ENCODE measurements at places on chromosomes 11 and 22.

GRCh38 chr22:31830721-31831070, 76.9 kb downstream of the DEPDC5 start:
- no peak for DNase-seq

GRCh38 chr22:33357981-33358399, 299.8 kb upstream of the SYN3 start:
- no peak for DNase-seq

DNA sequence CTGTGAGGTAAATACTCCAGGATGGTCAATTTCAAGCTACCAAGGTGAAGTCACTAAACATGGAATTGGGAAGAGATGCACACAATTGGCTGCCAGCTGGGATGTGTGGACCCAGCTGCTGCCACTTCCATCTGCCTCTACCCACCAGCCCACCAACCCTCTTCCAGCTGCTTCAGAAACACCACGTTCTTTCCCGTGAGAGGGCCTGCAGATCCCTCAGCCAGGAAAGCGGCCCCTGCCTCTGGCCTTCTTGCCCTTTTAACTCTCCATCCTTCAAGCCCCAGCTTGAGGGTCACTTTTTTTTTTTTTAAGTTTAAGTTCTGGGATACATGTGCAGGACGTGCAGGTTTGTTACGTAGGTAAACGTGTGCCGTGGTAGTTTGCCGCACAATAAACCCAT, 20.0 kb downstream of the PRG3 start:
- DNase-seq: no peak

DNA sequence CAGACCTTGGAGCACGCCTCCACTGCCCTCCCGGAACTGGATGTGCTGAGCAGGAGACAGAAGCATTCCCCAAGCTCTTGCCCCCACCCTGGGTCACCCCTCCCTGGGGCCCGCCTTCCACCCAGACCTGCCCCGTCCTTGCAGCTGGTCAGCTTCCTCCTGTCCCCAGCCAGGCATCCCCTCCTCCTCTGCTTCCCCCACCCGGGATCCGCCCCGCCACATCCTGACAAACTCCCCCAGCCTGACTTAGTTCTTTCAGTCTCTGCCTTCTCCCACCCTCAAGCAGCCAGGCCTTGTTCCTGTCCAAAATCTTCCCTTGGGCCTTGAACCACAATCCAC, 1.1 kb upstream of the PLXNB2 start:
- DNase-seq: peak; percentile 39

DNA sequence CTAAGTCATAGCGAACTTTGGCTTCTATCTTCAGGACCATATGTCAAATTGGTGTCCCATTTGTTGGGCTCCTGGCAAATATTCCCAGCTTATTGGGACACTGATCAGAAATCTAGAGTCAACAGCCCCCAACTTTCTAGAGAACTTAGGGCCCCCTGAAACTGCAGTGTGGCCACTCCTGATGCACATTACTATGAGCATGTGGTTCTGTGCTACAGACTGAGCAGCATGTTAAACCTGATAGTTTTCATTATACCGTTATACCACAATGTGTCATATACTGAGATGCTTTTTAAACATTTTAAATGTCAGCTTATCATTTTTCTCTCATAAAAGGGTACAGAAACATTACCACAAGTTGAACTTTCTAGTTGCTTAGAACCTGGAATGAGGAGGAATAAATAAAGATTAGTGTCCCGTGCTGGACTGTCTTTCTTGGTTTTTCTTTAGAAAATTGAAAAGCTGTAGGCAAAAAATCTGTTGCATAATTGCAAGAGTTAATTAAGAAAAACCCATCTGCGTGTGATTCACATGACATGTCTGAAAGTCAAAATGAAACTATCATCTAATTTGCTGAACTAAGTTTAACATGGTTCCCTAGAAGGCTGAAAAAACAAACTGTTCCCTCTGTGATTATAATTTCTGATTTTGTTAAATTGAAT, 16.4 kb upstream of the CTSC start:
- no peak for DNase-seq

DNA sequence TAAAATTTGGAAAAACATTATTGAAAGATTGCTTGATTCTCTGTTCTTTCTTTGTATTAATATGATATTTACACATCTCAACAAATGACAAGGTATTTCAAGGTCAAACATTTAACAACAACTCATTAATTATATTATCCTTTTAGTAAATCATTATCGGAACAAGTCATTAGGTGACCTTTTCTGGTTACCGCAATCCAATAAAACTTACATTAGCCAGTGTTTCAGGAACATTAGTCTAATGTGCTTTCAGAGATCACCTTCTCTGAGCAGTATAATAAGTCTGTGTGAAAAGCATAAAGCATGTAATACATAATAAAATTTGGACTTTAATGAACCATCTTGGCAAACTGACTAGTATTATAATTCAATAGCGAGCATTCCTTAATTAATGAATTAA, 1466.4 kb downstream of the FAM181B start:
- DNase-seq: no peak

DNA sequence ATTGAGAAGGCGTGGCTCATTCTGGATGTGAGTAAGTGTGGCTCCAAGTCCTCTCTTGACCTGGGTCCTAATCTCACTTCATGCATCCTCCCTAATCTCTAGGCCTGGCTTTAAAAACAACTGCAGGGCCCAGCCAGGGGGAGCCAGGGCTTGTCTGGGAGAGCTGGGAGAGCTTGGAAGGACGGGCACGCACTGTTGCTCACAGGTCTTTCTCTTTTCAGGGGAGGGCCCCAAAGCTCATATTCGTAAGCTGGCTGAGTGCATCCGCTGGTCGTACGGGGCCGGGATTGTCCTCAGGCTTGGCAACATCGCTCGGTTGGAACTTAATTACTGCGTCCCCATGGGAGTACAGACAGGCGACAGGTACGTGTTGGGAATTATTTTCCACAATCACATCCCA, 34.1 kb upstream of the PARVB start:
- DNase-seq: no peak

DNA sequence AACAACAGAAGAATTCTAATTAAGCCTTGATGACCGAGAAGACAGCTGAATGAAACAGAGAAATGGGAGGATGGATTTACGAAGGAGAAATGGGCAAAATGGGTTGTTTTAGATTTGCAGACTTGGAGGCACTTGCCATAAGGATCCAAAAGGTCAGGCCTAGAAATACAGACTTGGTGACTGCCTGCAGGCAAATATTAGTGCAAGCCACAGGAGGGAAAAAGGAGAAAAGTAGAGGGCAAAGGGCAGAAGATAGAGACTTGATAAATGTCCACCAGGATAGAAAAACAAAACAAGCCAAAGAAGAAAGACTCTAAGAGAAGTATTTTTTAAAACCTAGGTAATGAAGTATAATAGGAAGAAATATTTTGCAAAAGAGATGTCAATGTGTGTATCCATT, 13.1 kb downstream of the CCDC34 start:
- DNase-seq: no peak

GRCh38 chr11:76266286-76267100, 60.2 kb upstream of the WNT11 start:
- DNase-seq: no peak

GRCh38 chr11:85768473-85769146, 42.3 kb downstream of the SYTL2 start:
- no peak for DNase-seq

GRCh38 chr22:50310031-50310722, 2.7 kb upstream of the PLXNB2 start:
- DNase-seq: peak; percentile 77

DNA sequence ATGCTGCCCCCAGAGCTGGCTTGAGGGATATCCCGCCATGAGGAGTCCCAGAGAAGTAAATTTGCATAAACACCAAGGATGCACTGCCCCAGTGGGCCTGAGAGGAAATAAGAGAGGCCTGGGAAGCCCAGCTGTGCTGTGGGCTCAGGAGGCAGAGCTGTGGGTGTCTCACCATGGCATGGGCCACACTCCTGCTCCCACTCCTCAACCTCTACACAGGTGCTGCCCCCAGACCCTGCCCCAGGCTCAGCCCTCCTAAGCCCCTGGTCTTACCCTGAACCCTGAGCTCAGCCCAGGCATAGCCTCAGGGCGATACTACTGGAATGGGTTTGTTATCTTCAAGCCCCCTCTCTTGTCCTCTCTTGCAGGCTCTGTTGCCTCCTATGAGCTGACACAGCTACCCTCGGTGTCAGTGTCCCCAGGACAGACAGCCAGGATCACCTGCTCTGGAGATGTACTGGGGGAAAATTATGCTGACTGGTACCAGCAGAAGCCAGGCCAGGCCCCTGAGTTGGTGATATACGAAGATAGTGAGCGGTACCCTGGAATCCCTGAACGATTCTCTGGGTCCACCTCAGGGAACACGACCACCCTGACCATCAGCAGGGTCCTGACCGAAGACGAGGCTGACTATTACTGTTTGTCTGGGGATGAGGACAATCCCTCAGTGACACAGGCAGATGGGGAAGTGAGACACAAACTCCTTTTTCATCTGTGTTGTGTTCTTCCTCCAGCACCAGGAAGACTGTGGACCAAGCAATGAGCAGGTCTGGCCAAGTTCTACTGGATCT, 59.9 kb downstream of the GGTLC2 start:
- no peak for DNase-seq

GRCh38 chr11:94128291-94128745, 323 bp upstream of the PANX1 start:
- no peak for DNase-seq

DNA sequence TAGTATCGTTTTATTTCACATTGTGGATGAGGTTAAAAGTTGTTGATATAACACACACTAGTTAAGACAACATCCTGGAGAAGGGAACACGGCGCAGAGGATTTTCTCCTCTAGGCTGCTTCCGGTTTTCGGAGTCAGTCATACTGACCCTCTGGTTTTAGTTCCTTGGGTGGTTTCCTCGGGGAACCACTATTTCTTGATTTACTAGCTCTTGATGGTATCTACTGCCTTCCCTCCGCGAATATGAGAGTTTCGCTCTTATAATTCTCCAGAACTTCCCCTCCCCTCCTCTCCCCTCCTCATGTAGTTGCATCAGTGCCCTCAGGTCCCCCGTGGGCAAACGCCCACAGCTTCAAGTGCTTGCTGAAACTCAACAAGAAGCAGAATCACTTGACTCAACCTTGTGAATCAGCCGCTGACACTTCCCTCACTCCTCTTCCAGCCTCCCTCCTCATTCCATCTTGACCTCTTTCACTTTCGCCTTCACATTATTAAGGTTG, 15.9 kb upstream of the APOBEC3A start:
- peak; percentile 0 for DNase-seq

- no peak for DNase-seq
These were observed 166.3 kb upstream of the ARHGAP20 start for GRCh38 chr11:110878513-110878912.

DNA sequence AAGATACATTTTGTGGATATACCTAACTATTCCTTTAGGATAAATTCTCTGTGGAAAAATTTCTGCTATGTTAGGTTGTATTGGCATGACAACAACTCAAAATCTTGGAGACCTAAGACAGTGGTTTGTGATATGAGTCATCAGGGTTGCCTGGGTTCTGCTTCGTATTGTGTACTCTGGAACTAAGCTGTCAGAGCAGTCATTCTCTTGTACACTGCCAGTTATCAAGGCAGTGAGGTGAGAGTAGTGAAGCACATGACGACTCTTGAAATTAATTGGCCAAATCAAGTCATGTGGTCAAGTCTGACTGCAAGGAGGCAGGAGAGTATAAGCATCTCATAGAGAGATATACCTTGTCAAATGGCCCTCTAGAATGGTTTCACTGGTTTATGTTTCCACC, 104.4 kb downstream of the FANCF start:
- DNase-seq: no peak

GRCh38 chr22:33842421-33843094, 77.7 kb downstream of the LARGE1 start:
- no peak for DNase-seq

DNA sequence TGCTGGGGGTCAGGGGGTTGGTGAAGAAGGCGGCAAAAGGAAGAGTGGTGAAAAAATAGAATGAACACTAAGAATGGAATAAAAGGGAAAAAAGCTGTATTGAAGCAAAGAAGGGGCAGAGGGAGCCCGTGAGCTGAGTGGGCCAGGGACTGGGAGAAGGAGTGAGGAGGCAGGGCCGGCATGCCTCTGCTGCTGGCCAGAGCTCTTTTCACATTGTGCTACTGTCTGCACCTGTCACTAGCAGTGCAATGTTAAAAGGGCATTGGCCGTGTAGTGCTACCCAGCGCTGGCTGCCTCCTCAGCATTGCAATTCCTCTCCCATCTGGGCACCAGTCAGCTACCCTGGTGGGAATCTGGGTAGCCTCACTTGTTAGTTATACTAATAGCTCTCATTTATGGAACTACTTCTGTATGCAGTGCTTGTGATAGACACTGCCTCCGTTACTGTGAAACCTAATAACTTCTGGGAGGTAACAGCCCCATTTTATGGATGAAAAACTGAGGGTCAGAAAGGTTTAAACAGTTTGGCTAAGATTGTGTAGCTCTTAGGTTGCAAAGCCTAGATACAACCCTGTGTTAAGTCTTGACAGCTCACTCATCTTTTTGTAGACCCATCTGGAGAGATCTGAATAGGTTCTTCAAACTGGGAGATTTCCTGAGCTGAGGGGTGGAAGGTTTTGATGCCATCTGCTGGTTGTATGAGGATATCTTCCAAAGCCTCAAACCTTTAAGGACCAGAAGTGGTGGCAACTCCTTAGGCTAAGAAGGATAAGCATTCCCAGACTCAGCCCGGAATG, 8.5 kb downstream of the YPEL4 start:
- DNase-seq: peak; percentile 70

- no peak for DNase-seq
These were observed 29.9 kb downstream of the RPS6KA4 start for GRCh38 chr11:64388894-64389293.

DNA sequence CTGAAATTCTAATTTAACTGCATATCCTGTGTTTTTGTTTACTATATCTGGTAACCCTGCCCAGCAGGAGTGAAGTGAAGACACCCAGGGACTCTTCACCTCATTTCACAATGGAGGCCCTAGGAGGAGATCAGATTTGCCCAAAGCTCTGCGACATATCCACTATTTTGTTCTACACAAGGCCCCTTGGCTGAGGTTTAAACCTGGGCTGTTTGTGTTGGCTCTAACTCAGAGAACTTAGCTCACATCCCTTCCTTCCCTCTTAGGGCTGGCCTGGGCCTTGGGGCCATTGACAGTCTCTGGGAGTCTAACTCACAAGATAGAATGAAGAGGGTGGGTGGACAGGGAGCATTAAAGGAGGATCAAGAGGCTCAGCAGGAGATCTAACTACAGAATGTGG, 8.2 kb upstream of the PLA2G3 start:
- DNase-seq: no peak

- no peak for DNase-seq
These were observed 369.4 kb downstream of the TBC1D22A start for GRCh38 chr22:47131632-47132427.

DNA sequence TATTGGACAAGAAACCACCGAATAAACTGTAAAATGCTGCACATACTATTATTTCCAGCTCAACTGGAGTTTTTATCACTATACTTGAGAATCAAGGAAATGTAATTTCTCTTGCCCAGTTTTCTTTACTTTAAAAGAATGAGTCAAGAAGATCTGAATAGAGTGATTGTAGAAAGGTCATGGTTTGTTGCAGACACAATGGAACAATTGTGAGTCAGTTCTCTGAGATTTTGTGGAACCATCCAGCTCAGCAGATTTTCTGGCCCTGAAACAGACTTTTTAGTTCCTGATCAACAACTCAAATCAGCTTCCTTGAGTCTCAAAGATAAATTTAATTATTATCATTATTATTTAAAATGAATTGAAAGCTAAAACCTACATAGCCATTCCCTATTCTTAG, 1.3 kb downstream of the TCN1 start:
- no peak for DNase-seq

Measured in neural progenitor cell (in vitro differentiated cells).